Smooth muscle cell of the umbilical artery (primary cell): ENCODE measurements at places on chromosomes 4 and X. TPM values are rescaled to one million over a fixed set of nuclear protein-coding genes. Genes with fewer than 3 reads are reported as not detected.

Gene PLAC8
- total RNA-seq, result not detected in 2 replicates

Gene AVPR2
- total RNA-seq, result not detected in 2 replicates

Gene GABRG1
- total RNA-seq, result not detected in 2 replicates

Gene SPINK2
- total RNA-seq, result not detected in 2 replicates

Gene PABPC1L2B
- total RNA-seq, result not detected in 2 replicates

Gene KDM5C
- total RNA-seq, result 142 and 160 TPM in 2 replicates
